Diencephalon (tissue), 1 donor: ENCODE measurements at places on chromosomes 2 and 18. TPM values are rescaled to one million over a fixed set of nuclear protein-coding genes. Genes with fewer than 3 reads are reported as not detected.

CDCA7 gene
- 21.9 TPM for total RNA-seq

KCNIP3 gene
- total RNA-seq = 12.7 TPM

DTNB gene
- 32.8 TPM for total RNA-seq

PLA2R1 gene
- total RNA-seq = 7.2 TPM

NXPH2 gene
- 19.4 TPM for total RNA-seq

TTN gene
- total RNA-seq = 2.3 TPM
